ENCODE measurements at places on chromosomes 3 and 15. TPM values are rescaled to one million over a fixed set of nuclear protein-coding genes. Genes with fewer than 3 reads are reported as not detected.

DNA sequence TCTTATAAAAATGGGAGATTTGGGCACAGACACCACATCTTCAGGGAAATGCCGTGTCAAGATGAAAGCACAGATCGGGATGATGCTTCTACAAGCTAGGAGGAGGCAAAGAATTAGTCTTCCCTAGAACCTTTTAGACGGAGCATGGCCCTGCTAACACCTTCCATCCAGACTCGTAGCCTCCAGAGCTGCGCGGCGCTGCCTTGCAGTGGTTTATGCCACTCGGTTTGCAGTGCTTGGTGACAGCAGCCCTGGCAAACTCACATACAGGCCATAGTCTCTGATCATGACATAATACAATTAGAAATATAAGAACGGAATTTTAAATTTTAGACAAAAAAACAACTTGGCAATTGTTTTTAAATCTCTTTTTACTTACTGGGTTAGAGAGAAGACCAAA lies 37.1 kb upstream of the SLC41A3 start:
- no peaks in the 10 kb centered on the region for H3K4me1 ChIP-seq
- no peak overlapping the region for H3K4me3 ChIP-seq
- H3K27ac ChIP-seq = no peak overlapping the region
- H3K36me3 ChIP-seq = no peaks in the 10 kb centered on the region
- DNase-seq = peak; percentile 20
- H3K27me3 ChIP-seq = no peaks in the 10 kb centered on the region

GRCh38 chr3:136805795-136806194 lies 13.1 kb upstream of the SLC35G2 start:
- DNase-seq = no peak
- H3K4me3 ChIP-seq = no peak overlapping the region
- H3K4me1 ChIP-seq = no peaks in the 10 kb centered on the region
- H3K27ac ChIP-seq = no peak overlapping the region
- no peaks in the 10 kb centered on the region for H3K27me3 ChIP-seq

DNA sequence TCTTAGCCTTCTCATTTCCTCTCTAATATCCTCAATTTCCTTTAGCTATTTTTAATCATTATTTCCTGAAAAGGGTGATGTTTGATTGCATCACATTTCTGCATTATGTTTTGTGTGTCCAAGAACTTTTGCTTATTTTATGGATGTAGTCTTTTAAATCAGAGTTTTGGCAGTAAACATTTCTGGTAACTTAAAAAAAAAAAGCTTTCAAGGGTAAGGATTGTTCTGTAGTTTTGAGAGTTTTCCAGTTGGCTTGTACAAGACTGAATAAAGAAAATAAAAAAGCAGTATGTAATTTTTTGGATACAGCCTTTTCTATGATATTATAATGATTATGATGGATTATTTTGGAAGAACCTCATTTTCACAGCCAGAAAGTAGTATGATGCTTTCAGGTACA lies 99.4 kb downstream of the DHX36 start:
- no peak overlapping the region for H3K4me3 ChIP-seq
- peaks cover 69% of the 10 kb centered on the region for H3K4me1 ChIP-seq
- H3K27me3 ChIP-seq = no peaks in the 10 kb centered on the region
- no peak overlapping the region for H3K27ac ChIP-seq

DNA sequence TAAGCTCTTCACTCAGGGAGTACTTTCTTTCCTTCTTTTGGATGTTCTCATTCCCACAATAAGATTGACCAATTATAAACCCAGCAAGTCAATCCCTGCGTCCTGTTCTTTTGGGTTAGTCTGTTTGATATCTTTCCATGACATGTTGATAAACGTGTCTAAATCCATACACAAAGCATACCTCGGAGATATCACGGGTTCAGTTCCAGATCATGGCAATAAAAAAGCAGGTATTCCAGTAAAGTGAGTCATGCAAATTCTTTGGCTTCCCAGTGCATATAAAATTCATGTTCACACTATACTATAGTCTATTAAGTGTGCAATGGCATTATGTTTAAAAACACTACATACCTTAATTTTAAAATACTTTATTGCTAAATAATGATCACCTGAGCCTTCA lies 667.7 kb downstream of the MAGI1 start:
- H3K27ac ChIP-seq = peak overlapping the region; percentile 81
- no peaks in the 10 kb centered on the region for H3K36me3 ChIP-seq
- no peak for DNase-seq
- no peak overlapping the region for H3K4me3 ChIP-seq
- no peaks in the 10 kb centered on the region for H3K4me1 ChIP-seq
- H3K27me3 ChIP-seq = no peaks in the 10 kb centered on the region

DNA sequence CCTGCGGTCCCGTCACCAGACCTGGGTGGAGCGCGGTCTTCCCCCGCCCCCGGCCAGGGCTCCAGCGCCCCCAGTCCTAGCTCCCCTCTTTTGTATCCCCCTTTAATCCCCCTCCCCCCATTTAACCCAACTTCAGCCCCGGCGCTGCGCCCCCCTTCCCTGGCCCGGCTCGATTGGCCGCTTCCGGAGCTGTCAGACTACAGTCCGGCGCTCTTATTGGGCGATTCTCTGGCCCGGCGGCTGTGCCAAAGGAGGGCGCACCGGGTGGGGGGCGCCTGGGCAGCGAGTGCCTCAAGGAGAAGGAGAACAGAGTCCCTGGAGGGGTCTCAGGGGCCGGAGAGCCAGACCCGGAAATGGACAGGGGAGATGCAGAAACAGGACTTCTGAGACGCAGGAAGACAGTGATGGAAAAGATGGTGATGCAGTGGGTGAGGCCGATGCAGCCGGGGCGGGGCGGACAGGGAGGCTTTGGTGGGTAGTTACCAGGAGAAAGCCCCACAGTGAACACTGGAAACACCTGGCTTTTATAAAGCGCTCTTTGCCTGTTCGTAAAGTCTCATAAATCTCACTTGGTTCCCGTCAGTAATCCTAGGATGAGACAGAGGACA lies 1.2 kb upstream of the ADCY5 start:
- H3K4me1 ChIP-seq = peaks cover 8% of the 10 kb centered on the region
- peaks cover 4% of the 10 kb centered on the region for H3K27me3 ChIP-seq
- H3K27ac ChIP-seq = peak overlapping the region; percentile 98
- DNase-seq = no peak
- peak overlapping the region; percentile 76 for H3K4me3 ChIP-seq

- peaks cover 29% of the 10 kb centered on the region for H3K36me3 ChIP-seq
- H3K4me1 ChIP-seq = peaks cover 35% of the 10 kb centered on the region
- DNase-seq = no peak
- H3K27ac ChIP-seq = no peak overlapping the region
- no peak overlapping the region for H3K4me3 ChIP-seq
Observed at GRCh38 chr15:74025436-74025835, 30.9 kb downstream of the PML start.

DNA sequence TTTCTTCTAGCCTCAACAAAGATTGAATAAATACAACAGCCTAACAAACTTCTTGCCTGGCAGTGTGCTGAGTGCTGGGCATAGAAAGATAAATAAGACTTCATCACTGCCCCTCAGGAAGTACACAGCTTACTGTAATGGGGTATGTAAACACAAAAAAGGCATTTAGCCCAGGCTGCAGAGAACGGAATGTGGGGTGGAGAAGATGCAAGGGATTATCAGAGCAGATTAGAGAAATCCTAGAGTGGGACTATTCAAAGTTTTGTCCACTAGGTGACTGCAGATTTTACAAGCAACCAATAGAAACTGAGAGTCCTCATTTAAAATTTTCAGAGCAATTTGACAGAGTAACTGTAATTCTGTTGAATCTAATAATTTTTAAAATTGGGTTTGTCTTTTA lies 35.4 kb upstream of the TSC22D2 start:
- H3K27ac ChIP-seq = peak overlapping the region; percentile 91
- no peaks in the 10 kb centered on the region for H3K27me3 ChIP-seq
- H3K4me1 ChIP-seq = peaks cover 27% of the 10 kb centered on the region
- H3K36me3 ChIP-seq = no peaks in the 10 kb centered on the region

DNA sequence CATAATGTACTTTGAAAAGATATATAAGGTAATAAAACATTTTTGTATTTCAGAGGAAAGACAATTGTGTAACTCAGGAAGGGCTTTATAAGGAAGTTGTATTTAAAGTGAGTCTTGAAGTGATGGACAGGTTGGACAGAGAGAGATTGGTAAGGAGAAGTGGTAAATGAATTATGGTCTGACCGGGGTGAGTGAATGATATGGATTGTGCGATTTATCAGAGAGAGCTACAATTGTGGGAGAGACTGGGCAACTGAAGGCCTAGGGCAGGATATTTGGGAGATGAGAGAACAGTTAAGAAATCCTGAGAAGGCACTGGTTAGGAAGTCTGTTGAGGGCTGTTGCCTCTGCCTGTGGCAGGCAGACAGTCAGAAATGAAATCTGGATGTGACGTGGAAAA lies 14.8 kb downstream of the IL1RAP start:
- H3K4me1 ChIP-seq = peaks cover 9% of the 10 kb centered on the region
- no peak for DNase-seq
- H3K27me3 ChIP-seq = no peaks in the 10 kb centered on the region
- H3K36me3 ChIP-seq = no peaks in the 10 kb centered on the region
- no peak overlapping the region for H3K4me3 ChIP-seq
- H3K27ac ChIP-seq = no peak overlapping the region

- peaks cover 32% of the 10 kb centered on the region for H3K36me3 ChIP-seq
- H3K4me3 ChIP-seq = no peak overlapping the region
- H3K27me3 ChIP-seq = no peaks in the 10 kb centered on the region
- H3K27ac ChIP-seq = peak overlapping the region; percentile 2
- H3K4me1 ChIP-seq = no peaks in the 10 kb centered on the region
Observed at GRCh38 chr15:37037071-37037655, 63.2 kb downstream of the MEIS2 start.

- H3K27me3 ChIP-seq = no peaks in the 10 kb centered on the region
- H3K4me3 ChIP-seq = no peak overlapping the region
- H3K27ac ChIP-seq = no peak overlapping the region
- no peaks in the 10 kb centered on the region for H3K36me3 ChIP-seq
- DNase-seq = no peak
Observed at GRCh38 chr3:31431321-31431720, 101.4 kb upstream of the STT3B start.

DNA sequence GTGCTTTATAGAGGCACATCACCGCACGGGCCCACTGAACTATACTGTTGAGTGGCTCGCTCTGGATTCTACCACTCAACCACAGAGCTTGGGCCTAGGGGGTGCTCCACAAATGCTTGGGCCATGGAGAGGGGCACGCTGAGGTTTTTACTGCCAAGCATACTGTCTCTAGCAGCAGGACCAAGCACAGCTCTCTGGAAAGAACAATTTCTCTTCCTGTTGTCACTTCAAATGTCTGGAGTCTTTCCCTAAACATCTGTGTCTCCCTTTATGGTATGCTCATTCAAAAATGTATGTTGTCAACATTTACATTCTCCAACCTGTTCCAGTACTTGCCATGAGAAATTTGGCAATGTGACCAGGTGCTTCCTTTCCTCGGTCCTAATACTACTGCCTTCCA lies 114.7 kb upstream of the TPM1 start:
- no peak overlapping the region for H3K27ac ChIP-seq
- H3K36me3 ChIP-seq = no peaks in the 10 kb centered on the region
- no peak overlapping the region for H3K4me3 ChIP-seq

- no peak for DNase-seq
- H3K4me3 ChIP-seq = no peak overlapping the region
- H3K27me3 ChIP-seq = no peaks in the 10 kb centered on the region
- H3K36me3 ChIP-seq = no peaks in the 10 kb centered on the region
Observed at GRCh38 chr3:111794711-111795110, 64.4 kb upstream of the PHLDB2 start.

- H3K27me3 ChIP-seq = no peaks in the 10 kb centered on the region
- H3K4me1 ChIP-seq = no peaks in the 10 kb centered on the region
- H3K4me3 ChIP-seq = peak overlapping the region; percentile 74
- peaks cover 14% of the 10 kb centered on the region for H3K36me3 ChIP-seq
- DNase-seq = no peak
Observed at GRCh38 chr3:50350213-50350526, 405 bp downstream of the NPRL2 start.

SPRED1 gene
- total RNA-seq = 15.0 TPM

SLC2A2 gene
- total RNA-seq = not detected

DVL3 gene
- total RNA-seq = 38.5 TPM

TPRG1 gene
- 9.1 TPM for total RNA-seq

CYP1A2 gene
- total RNA-seq = not detected

ACKR4 gene
- total RNA-seq = not detected

CCRL2 gene
- 0.99 TPM for total RNA-seq

MRPL47 gene
- total RNA-seq = 26.0 TPM

MINAR1 gene
- total RNA-seq = 0.16 TPM

EFCC1 gene
- total RNA-seq = 5.4 TPM
